ENCODE measurements at places on chromosomes 4 and X.

DNA sequence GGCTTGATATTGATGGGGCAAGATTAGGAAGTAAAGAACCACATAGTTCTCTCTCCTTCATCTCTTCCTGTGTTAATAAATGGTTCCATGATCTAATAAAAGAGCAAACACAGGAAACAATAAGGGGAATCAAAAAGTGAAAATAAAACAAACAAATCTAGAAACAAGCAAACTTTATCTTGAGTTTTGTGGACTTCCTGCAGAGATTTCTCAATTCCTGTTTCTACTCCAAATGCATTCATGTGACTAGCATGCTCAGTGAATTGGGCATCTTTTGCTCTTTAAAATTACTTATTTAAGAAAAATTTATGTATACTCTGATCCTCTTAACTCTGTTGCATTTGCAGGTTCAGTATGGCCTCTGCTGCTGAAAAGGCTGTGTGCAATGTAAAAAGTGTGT lies 682.0 kb downstream of the KCTD8 start:
- no peak for DNase-seq

DNA sequence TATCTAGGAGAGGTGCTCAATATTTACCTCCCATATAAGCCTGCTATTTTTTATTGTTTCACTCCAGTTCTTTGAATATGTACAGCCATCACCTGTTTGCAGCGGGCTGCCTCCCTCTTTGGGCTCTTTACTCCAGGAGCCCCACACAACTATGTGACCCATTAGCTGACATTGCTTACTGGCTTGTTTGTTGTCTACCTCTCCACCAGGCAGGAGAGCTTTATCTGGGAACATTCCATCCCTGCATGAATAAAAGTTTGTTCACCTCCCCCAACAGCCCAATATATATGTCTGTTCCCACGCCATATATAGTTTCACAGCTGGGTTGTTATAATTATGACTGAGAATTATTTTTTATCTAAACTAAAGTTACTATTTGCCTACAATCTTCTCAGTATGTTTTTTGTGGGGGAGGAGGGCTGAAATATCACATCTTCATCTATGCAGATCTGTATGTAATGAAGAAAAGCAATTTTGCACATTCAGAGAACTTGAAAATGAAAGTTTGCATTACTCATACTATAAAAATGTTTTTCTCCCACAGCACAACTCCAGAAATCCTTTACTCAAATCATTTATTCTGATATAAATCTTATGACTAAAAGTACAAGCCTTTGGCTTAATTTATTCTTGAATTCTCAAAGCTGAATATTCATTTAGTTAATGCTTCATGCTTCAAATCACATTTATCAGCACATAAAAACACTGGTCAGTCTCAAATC lies 61.2 kb upstream of the DAPP1 start:
- DNase-seq, result no peak

DNA sequence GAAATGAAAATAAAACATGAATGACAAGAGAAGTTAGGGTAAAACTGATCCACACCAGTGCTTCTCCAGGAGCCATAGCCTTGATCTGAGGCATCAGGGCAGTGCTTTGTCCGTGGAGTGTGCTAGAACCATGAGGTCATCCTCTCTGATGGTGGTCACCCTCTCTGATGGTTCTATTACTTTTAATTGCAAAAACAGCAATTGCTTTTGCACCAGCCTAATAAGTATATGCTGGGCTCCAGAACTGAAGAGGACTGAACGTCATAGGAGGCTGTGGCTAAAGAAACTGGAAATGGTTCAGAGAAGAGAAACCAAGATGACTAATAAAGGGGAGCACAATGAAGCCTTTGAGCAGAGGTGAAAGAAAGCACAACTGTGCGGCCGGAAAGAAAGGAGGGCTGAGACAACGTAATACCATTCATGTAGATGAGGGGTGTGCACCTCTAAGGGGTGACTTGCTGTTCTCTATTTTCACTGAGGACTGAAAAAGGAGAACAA lies 17.0 kb upstream of the TMEM154 start:
- peak; percentile 49 for DNase-seq

DNA sequence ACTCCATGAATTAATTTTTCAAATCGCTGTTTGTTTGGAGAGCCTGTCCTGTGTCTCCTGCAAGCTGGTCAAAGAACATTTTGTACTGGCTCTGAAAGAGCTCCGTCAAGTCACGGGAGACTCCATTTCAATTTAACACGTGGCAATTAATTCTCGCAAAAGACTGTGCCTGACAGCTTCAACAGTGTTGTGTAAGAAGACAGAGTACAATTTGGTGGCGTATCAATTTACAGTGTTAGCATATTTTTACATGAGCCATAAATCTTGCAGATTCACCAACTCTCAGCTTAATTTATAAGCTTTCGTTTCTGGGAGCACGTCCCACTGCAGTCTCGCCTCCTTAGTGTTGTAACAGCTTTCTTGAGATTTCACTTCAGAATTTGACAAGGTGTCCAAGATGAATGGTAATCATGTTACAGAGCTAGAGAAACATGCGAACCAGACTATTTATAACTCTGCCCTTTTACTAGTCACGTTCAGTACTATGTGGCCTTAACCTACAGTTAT lies 70.8 kb downstream of the RWDD4 start:
- DNase-seq, result no peak

DNA sequence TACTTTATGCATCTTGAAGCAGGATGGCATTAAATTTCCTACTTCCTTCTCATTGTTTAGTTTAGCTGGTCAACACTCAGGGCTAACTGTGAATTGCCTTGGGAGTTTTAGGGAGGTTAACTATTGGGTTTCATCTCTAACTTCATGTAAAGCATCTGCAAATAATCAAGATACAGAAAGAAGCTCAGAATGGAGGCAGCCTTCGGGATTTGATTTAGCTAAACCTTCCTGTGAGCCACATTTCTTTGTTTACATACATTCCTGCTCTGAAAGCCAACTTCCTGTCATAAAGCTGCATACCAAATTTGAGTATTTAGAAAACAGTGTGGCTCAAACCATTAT lies 131.7 kb upstream of the PCDH18 start:
- DNase-seq, result no peak

DNA sequence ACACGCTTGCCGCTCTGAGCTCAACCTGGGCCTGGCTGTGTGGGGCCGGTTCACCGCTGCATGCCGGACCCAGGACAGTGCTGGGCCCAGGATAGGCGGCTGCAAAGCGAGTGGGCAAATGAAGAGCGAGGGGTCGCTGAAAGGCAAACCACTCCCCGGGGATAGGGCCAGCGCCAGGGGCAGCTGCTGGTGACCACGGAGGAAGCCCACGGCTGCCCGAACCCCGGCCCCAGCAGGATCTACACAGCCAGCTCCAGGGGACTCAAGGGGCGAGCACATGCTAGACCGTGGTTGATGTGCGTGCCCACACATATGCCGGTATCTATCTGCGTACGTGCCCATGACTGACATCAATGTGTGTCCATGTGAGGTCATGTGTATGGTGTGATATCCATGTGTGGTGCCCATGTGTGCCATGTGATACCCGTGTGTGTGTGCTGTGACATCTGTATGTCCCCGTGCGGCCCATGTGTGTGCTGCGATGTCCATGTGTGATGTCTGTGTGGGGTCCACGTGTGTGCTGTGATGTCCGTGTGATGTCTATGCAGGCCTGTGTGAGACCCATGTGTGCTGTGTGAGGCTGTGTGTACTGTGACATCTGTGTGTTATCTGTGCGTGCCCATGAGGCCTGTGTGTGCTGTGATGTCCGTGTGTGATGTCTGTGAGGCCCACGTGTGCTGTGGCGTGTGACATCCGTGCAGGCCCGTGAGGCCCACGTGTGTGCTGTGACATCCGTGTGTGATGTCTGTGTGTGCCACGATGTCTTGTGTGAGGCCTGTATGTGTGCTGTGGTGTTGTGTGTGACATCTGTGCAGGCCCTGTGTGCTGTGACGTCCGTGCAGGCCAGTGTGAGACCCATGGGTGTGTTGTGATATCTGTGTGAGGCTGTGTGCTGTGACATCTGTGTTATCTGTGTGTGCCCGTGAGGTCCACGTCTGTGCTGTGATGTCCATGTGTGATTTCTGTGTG lies 24.8 kb downstream of the CTBP1 start:
- DNase-seq, result no peak

DNA sequence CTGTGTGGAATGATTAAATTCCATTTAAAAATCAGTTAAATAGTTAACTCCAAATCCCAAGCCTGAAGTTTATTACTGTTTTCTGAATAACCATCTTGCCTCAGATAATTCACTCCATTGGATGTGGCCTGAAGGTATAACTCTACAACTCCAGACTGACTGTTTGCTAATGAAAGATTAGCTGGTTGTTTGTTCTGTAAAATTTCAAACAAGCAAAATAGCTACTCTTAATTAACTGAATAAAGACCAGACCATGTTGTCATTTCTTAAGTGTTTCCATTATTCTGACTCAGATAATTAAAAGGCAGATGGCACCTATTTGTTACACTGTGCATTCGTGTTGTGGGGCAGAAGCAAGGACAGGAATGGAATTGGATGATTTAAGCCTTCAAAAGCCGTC lies 78.5 kb upstream of the DDIT4L start:
- DNase-seq, result no peak

GRCh38 chr4:104099141-104099540 lies 379.4 kb upstream of the TACR3 start:
- DNase-seq, result no peak

DNA sequence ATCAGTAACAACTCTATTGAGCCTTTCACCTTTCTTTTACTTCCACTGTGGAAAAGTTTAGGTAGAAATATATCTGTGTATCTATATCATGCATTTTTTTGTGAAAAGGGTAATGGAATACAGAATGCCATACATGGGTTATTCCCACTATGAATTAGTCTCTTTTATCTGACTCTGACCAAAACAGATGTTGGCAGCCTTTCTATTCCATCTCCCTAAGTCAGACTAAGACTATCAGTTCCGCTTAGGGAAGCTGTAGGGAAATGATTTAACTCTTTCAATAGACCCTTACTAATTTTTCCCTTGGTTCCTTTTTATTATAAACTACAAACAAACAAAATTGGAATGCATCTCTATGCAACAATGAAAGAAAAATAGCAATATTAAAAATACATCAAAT lies 92.3 kb upstream of the LEF1 start:
- DNase-seq, result no peak

DNA sequence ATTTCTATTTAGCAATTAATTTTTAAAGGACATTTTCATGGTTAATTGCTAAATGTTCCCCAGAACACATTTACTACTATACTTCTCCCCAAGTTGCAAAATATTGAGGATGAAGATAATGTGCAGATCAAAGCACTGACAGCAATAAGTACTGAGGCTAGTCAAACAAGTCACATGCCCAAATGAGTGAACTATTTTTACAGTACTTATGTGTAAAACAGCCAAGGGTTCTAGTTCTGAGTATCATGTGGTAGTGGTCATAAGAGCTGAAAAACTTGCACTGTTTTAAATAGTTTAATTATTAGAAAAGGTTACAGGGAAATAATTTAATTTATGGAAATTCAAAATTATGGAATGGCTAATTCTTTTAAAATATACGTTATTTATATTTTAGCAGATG lies 3.8 kb downstream of the GALNTL6 start:
- DNase-seq, result no peak

DNA sequence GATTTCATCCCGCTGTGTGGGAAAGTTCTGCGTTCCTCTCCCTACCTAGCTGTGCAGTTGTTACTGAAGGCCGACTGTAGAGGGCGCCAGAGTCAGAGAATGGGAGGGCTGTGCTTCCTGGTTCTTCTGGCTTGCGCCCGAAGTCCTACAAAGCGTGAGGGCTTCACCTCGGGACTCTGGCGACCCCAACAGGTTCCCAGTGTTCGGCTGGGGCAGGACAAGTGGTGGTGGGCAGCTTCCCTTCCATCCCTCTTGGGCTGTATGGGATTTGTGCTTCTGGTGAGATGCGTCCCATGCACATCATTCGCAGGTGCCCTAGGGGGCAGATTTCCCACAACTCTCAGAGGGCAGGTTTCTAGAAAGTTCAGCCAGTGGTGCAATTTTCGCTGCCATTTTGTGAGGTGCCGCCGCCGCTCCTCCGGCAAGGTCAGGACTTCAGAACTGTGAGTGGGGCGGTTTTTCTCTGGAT lies 27.3 kb downstream of the CT45A1 start:
- DNase-seq, result peak; percentile 45

DNA sequence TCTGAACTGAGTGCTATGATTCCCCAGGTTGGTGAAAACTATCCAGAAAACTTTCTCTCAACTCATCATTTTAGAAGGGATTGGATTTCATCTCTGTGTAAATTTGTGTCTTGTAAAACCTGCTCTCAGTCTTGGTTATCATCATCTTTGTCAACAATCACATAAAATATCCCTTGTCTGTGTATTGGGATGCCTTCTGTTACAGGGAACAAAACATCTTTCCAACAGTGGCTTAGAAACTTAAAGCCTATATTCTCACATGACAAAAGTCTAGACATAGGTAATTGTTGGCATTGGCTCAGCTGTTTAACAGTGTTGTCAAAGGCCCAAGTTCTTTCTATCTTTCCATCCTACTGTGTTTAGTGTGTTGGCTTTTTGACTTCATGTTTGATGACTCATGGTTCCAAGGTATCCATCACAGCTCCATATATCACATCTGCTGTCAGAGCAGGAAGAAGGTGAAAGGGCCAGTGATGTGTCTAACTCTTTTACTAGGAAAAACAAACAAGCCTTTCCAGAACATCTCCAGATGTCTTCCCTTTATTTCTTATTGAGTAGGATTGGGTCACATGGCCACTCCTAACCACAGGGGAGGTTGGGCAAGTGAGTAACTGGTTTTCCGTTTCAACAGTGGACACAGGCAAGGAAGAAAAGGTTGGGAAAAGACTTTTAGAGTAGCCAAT lies 65.0 kb downstream of the PHEX start:
- DNase-seq, result no peak

GRCh38 chr4:26000274-26000950 lies 86.4 kb downstream of the SMIM20 start:
- DNase-seq, result peak; percentile 72

GRCh38 chr4:173039617-173040577 lies 128.7 kb upstream of the GALNT7 start:
- DNase-seq, result peak; percentile 11

GRCh38 chrX:21741364-21741763 lies 16.6 kb downstream of the SMPX start:
- no peak for DNase-seq

- peak; percentile 17 for DNase-seq
Observed at GRCh38 chr4:146124023-146124680, 51.4 kb upstream of the LSM6 start.

DNA sequence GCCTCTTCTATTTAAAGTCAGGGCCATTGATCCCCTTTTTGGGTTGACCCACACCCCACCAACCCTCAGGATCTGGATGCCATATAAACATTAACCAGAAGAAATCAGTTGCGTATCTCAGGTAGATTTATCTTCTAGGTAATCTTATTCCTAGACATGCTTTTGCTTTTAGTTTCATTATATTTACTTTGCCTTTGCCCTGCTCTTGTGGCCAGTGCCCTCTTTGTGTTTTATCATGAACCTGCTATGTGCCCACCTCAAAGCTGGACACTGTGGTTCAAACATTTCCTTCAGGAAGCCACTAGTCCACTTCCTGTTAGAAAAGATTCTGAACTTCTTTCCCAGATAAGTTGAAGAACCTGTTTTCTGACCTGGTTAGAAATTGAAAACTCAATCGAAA lies 117.4 kb upstream of the EDNRA start:
- no peak for DNase-seq

- DNase-seq, result no peak
Observed at GRCh38 chr4:72768364-72768763, 199.3 kb upstream of the ADAMTS3 start.

- DNase-seq, result no peak
Observed at GRCh38 chr4:36904823-36905222, 339.7 kb upstream of the NWD2 start.
